Stimulated activated CD8-positive, alpha-beta memory T cell treated with anti-CD3 and anti-CD28 coated beads, Interleukin-7, amount 100 ng/mL, for 4 hours (primary cell): ENCODE measurements at places on chromosomes 5 and 9.

DNA sequence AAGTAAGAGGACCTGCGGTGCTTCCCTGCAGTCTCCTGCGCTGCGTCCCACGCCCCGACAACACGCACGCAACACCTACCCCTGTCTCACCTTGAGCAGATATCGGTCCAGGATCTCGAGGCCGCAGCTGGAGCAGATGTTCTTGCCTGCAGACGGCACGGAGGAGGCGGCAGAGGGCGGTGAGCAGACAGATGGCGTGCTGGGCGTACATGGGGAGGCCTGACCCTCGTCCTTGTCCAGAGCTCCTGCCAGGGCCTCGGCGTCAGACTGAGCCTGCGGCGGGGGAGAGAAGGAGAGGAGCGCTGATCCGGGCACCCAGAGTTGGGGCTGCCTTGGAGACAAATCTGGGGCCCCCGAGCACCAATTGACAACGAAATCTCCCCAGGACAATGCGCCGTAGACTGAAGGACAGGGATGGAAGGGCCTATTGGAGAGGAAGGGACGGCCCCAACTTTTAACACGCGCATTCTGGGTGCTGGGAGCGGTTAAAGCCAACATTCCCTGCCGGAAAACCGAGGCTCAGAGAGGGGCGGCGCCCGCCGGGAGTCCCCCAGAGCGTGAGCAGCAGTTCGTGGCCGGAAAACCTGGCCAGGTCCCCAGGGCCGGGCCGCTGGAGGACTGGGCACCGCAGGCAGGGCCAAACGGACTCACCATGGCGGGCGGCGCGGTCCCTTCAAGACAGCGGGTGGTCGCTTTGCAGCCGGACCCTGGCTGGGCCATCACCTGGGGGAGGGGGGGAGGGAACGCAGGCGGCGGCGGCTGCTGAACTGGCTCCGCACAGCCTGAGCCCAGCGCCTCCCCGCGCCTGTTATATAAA is 1.8 kb downstream of the LHX6 start:
- DNase-seq: no peak

DNA sequence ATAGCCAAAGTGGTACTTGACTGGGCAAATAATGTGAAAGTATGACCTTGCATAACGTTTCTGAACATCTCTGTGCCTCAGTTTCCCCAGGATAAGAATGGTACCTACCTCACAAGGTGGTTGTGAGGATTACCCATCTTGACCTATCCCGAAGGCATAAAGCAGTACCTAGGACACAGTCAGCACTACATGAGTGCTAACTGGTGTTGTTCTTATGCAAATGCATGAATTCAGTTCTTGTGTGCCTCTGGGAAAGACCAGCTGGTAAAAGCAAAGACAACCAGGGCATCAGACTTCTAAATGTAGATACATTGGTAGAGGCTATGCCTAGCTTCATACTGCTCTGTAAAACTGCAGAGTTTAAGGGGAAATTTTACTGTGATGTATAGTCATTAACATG is 21.8 kb upstream of the TMEM252 start:
- DNase-seq: no peak

GRCh38 chr5:368183-369084 is 46.9 kb downstream of the AHRR start:
- no peak for DNase-seq

GRCh38 chr5:96703384-96703920 is 41.3 kb downstream of the CAST start:
- no peak for DNase-seq

- DNase-seq: no peak
Measured at GRCh38 chr9:28413471-28413870, 840.2 kb upstream of the C9orf72 start.

- no peak for DNase-seq
Measured at GRCh38 chr9:13278368-13279246, 885 bp downstream of the MPDZ start.

DNA sequence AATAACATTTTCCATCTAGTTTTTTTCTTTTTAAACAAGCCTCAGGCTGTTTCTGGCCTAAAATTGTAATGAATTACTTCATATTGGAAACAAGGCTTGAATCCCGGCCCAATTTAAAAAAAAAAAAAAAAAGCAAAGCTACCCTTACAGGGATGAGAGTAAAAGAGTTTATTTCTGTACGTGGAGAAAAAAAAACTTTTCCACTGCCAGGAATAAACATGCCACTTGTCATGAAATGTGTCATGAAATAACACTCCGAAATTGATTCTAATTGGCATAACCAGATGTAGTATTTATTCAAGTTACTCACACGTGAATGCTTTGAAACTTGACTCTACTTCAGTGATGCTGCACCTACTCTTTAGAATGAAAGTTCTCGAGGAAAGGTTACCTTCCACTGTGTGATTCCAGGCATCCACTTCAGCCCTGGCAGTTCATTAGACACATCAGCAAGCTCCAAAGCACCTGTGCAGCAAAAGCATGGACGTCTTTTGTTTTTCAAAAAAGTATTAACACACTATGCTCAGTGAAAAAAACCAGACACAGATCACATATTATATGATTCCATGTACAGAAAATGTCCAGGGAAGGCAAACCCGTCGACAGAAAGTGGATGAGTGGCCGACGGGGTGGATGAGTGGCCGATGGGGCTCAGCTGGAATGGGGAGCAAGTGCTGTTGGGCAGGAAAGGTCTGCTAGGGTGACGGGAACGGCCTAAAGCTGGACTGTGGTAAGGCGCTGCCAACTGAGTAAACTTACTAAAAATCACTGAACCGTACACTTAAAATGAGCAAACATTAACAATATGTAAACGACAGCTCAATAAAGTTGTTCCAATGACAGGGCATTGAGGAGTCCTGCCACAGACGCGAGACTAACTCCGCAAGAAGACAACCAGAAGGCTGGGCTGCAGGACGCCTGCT is 21.2 kb downstream of the NSUN2 start:
- DNase-seq: no peak

- no peak for DNase-seq
Measured at GRCh38 chr9:69649566-69650250, 22.5 kb downstream of the APBA1 start.

DNA sequence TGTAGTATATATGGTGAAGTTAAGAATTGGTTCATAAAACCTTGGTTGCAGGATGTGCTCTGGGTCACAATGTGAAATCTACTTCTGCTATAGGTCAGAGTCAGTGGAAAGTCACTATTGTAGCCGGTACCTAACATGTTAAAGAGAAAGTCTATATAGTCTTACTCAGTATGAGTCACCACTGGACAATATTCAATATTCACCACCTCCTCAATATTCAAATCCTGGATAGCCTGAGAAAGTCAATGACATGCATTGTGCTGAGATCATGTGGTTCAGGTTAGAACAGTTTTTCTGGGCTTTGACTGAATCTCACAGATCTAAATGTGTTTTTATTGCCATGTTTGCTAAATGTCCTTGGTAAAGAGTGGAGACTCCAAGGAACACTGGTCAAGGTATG is 108.8 kb downstream of the HMHB1 start:
- no peak for DNase-seq

DNA sequence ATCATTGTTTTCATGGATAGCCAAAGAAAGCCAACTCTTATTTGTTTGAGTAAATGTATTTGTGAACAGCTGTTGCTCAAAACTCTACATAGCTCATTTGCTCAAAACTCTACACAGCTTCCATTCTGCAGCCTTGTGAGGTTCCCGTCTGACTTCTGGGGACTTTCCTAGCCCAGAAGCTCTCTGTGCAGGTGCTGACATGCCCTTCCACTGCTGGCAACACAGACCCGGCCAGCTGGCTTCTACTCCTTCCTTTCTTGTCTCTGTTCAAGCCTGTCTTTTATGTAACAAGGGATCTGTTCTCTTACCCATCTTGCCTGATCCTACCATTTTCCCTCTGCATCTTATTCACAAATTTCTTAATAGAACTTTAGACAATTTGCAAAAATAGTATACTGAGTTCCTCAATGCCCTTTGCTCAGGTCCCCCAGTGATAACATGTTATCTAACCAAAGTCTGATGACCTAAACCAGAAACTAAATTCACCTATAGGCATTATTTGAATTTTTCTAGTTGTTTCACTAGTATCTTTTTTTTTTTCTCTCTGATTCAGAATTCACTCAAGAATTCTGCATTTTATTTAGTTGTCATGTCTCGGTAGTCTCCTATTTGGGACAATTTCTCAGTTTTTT is 556.5 kb upstream of the SEMA6A start:
- no peak for DNase-seq
